Activated CD4-positive, alpha-beta memory T cell treated with anti-CD3 and anti-CD28 coated beads, Interleukin-2, amount 10 ng/mL, durations not matched to agents 7 days and 5 days (primary cell): ENCODE measurements at places on chromosomes 3 and 15. TPM values are rescaled to one million over a fixed set of nuclear protein-coding genes. Genes with fewer than 3 reads are reported as not detected.

DNA sequence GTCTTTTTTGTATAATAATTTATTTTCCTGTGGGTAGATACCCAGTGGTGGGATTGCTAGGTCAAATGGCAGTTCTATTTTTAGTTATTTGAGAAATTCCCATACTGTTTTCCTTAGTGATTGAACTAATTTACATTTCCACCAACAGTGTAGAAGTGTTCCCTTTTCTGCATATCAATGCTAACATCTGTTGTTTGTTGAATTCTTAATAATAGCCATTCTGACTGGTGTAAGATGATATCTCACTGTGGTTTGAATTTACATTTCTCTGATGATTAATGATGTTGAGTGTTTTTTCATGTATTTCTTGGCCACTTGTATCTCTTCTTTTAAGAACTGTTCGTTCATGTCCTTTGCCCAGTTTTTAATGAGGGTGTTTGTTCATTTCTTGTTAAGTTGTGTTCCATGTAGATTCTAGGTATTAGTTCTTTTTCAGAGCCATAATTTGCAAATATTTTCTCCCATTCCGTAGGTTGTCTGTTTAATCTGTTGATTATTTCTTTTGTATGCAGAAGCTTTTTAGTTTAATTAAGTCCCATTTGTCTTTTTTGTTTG lies 713.3 kb upstream of the EPHA6 start:
- no peak overlapping the region for H3K27ac ChIP-seq
- no peak overlapping the region for H3K4me3 ChIP-seq
- no peaks in the 10 kb centered on the region for H3K27me3 ChIP-seq
- no peak for DNase-seq
- no peaks in the 10 kb centered on the region for H3K36me3 ChIP-seq

DNA sequence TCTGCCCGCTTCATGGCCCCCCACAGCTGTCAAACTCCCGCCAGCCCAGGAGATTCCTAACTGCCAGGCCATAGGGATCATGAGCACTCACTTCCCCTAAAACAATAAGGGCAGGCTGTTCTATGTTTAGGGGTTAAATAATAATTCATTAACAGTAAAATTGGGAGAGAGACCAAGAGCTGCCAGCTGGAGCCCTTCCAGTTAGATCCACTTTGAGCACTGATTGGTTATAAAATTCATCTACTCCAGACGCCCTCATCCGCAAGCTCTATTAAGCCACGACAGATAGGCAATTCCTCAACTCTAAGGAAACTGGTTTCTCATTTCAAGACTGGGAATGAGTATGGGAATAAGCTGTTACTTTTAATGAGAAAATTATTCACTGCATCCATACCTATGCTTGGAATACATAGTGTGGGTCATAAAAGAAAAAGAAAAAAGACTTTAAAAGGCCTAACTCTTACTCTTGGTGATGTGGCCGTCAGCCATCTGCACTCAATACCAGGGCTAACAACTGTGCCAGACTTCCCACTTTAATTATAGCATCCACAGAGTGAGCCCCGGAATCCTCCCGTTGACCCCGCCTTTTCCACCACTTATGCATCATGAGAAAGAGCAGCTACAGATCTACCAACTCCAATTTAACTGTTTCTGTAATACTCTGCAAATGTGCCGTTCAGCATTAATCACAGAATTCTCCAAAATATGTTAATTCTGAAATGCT lies 44.5 kb downstream of the IL17RD start:
- H3K4me3 ChIP-seq: no peak overlapping the region
- no peak overlapping the region for H3K27ac ChIP-seq
- peaks cover 16% of the 10 kb centered on the region for H3K27me3 ChIP-seq
- no peak for DNase-seq

DNA sequence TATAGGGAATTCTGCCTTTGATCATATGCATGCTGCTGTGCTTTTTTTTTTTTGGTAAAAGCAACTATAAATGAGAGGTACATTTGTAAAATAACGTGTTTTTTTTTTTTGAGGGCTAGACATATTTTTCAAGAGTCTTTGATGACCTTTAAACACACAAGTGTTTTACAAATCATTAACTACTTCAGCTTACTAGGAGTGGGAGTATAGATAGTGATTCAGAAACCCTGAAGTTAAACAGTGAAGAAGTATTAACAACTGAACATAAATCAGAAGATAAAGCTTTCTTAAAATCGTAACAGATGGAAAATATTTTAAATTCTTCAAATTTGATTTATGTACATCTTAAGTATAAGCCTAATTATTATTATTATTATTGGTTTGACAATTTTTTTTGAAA lies 2.9 kb upstream of the GMNC start:
- no peak for DNase-seq
- H3K4me3 ChIP-seq: no peak overlapping the region
- no peaks in the 10 kb centered on the region for H3K36me3 ChIP-seq
- H3K27ac ChIP-seq: no peak overlapping the region
- peaks cover 29% of the 10 kb centered on the region for H3K27me3 ChIP-seq

GRCh38 chr3:183211352-183211751 lies 41.7 kb upstream of the B3GNT5 start:
- H3K36me3 ChIP-seq: peaks cover 23% of the 10 kb centered on the region
- no peak for DNase-seq
- H3K27ac ChIP-seq: no peak overlapping the region
- no peaks in the 10 kb centered on the region for H3K27me3 ChIP-seq
- H3K4me3 ChIP-seq: no peak overlapping the region

DNA sequence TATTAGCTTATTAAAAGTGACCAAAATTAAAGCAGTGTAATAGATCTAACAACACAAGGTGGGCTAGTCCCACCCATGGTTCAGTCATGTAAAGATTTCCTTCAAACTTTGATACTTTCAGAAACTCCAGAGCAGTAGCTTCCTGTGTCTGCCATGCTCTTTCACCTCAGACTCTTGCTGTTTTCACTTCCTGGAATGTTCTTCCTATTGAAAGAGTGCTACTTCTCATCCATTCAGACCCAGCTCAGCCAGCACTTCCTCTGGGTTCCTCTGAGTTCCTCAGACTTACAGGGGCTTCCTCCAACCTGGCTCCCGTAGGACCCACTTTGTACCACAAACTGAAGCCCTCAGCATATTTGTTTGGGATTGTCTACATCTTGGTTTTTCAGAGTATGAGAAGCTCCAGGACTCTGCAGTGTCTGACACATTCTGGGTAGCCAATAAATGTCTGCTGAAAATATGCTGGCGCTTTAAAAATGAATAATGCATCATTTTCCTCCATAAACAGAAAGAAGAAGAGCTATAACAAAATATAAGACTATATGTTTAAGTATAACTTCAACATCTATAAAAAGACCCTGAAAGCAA lies 18.0 kb downstream of the NCEH1 start:
- DNase-seq: no peak
- H3K4me1 ChIP-seq: peaks cover 13% of the 10 kb centered on the region
- no peak overlapping the region for H3K27ac ChIP-seq
- no peak overlapping the region for H3K4me3 ChIP-seq
- no peaks in the 10 kb centered on the region for H3K36me3 ChIP-seq

Gene CLDN16
- not detected for total RNA-seq
